Right renal pelvis (tissue), 4 donors: ENCODE measurements at places on chromosomes 6 and 20. TPM values are rescaled to one million over a fixed set of nuclear protein-coding genes. Genes with fewer than 3 reads are reported as not detected.

SCRT2 gene
- polyA plus RNA-seq: not detected

DNA sequence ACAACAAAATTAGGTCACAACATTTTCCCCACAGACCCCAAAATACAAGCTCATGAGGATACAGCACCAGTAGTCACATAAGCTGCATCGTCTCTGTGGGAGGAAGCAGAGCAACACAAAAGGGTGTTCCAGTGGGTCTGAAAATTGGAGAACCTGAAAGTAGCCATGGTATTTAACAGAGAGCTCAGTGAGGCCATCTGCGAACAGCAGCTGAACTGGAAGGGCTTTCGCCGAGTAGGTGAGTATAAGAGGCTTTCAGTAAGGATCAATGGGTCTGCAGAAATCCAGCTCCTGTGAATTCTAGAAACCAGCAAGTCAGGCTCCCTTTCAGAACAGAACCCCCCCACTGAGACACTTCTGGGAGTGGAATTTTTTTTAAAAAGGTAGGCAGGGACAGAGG, 120.0 kb upstream of the RREB1 start:
- no peak for DNase-seq

DNA sequence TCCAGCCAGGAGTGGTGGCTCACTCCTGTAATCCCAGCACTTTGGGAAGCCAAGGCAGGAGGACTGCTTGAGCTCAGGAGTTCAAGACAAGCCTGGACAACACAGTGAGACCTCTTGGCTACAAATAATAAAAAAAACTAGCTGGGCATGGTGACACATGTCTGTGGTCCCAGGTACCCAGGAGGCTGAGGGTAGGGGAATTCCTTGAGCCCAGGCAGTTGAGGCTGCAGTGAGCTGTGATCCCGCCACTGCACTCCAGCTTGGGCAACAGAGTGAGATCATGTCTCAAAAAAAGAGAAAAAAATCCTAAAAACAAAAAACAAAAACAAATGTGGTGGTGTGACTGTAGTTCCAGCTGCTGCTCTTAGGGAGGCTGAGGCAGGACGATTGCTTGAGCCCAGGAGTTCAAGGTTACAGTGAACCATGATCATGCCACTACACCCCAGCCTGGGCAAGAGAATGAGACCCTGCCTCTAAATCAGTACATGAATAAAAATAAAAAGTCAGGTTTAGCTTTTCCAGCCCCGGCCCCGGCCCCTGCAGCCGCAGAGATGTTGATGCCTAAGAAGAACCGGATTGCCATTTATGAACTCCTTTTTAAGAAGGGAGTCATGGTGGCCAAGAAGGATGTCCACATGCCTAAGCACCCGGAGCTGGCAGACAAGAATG, 13.5 kb upstream of the SNRPC start:
- no peak for DNase-seq

- DNase-seq: no peak
These were observed 845 bp upstream of the DST start for GRCh38 chr6:56643379-56644089.

OXT gene
- 0.54 TPM for polyA plus RNA-seq

ZSCAN12 gene
- 15.2 TPM for polyA plus RNA-seq

- no peak for DNase-seq
These were observed 27.9 kb downstream of the LOC128125822 start for GRCh38 chr6:63600136-63600535.

- no peak for DNase-seq
These were observed 100.8 kb downstream of the BFSP1 start for GRCh38 chr20:17430125-17430950.

SDHAF4 gene
- polyA plus RNA-seq: 22.7 TPM

CRIP3 gene
- polyA plus RNA-seq: 3.9 TPM

SGK1 gene
- 79.4 TPM for polyA plus RNA-seq

- no peak for DNase-seq
These were observed 133.0 kb upstream of the FLRT3 start for GRCh38 chr20:14470231-14470899.

PRKN gene
- 12.4 TPM for polyA plus RNA-seq

ZNF337 gene
- polyA plus RNA-seq: 25.3 TPM

DNA sequence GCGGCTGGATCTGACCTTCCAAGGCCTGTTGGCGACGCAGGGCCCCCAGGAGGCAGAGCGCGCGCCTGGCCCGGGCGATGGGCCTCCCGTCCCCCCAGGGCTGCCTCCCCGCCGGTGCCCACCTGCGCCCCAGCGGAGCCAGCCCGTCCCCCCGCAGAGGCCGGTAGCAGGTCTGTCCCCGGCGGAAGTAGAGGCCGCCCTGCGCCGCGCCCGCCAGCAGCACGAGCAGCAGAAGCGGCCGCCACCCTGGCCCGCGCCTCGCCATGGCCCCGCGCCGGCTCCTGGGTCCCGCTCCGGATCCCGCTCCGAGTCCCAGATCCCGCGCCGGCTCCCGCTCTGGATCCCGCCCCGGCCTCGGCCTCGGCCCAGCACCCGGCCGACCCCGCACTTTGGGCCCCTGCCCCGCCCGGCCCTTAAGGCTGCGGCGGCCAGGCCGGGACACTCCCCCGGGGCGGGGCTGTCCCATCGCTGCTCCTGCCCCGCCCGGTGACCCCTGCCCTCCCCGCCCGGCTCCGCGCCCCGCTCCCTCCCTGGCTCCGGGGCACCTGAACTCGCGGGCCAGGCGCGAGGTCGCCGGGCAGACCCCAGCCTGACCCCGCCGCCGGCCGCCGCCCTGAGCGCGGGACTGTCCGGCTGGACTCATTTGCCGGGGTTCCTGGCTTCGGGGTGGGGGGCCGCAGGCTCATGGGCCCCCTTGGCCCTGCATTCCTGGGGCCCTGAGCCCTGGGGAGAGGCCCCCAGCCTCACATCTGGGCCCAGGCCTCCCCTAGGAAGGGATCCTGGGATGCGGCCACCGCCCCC, at the start of gene CTSZ:
Gene CTSZ (minus strand): TSS at position 391 of the 801 bp plus-strand sequence. CDS start 126 bp downstream, at position 265.
- no peak for DNase-seq

- DNase-seq: no peak
These were observed 23.0 kb upstream of the IL17A start for GRCh38 chr6:52162940-52163908.

- no peak for DNase-seq
These were observed 53.4 kb downstream of the EDN1 start for GRCh38 chr6:12343440-12344162.

CRNKL1 gene
- 43.3 TPM for polyA plus RNA-seq

GNAS-AS1 gene
- polyA plus RNA-seq: 1.3 TPM

CHRNA4 gene
- 6.1 TPM for polyA plus RNA-seq

GRCh38 chr20:37649017-37649416, 44.8 kb upstream of the CTNNBL1 start:
- DNase-seq: no peak

- DNase-seq: no peak
These were observed 345 bp upstream of the CST5 start for GRCh38 chr20:23879811-23880374.

GRCh38 chr20:10652185-10652584, 21.6 kb downstream of the JAG1 start:
- no peak for DNase-seq

DNA sequence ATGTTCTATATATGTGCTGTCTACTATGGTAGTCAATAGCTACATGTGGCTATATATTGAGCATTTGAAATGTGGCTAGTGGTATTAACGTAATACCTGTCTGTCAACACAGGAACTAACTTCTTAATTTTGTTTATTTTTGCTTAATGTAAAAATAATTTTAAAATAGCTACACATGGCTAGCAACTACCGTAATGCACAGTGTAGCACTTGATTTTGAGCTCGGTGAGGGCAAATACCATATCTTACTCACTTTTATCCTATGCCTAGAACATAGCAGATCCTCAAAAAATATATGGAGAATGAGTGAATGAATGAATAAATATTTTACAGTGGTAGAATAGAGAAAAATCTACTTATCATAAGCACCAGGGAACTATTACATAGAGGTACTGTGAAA, 28.1 kb upstream of the TMEM170B start:
- no peak for DNase-seq

DNA sequence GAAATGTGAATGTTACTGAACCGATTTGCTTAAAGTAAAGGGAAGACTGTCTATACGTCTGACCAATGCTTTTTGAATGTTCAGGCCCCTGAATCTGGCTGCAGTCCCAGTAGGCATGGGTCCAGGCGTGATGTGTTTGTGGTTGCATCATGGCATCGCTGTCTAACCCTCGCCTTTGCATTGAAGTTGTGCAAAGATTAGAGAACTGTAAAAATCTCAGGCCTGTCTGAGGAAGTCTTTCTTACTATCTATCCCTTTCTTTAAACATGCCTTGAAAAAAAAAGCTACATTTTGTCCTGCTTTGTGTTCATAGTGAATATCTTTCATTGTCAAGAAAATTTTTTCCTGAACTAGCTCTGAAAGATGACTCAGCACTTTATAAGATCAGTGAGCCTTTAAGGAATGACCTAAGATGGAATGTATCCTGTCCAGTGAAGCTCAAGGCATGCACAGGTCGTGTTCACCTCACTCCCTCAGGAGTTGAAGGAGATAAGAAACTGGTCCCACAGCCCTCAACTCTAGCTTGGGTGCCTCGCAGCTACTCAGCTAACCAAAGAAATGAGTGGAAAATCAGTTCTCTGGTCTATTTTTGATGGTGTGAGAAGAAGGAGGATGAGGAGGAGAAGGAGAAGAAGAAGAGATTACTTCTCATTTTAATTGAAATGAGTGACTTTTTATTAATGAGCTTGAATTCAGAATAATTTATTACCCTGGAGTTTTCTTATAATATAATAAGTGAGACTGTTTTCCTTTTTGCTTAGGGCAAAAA, 48.6 kb downstream of the TPD52L1 start:
- no peak for DNase-seq

KIAA1755 gene
- polyA plus RNA-seq: 3.1 TPM

ASIP gene
- polyA plus RNA-seq: not detected

GRCh38 chr6:16948396-16948795, 153.5 kb upstream of the STMND1 start:
- DNase-seq: no peak

- no peak for DNase-seq
These were observed 54.9 kb downstream of the TMEM170B start for GRCh38 chr6:11592294-11592906.

SDCBP2 gene
- 3.8 TPM for polyA plus RNA-seq

LPIN3 gene
- polyA plus RNA-seq: 9.9 TPM

- DNase-seq: no peak
These were observed 81.2 kb downstream of the KCNQ5 start for GRCh38 chr6:72703093-72703492.

DNA sequence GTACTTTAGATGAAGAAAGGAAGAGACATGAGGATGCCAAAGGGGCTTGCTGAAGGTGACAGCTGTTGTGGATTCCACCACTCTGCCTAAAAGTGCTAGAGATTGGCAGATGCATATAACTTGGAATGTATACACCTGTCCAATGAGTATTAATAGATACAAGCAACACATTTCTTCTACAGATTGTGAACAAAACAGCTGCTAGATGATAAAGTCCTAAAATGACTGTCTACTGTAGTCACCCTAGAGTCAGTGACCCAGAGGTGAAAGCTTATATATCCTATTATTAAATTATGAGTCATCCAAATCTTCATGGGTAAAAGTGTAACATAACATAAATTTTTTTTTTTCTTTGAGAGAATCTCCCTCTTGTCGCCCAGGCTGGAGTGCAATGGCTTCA, 5.2 kb downstream of the RNF217 start:
- DNase-seq: no peak

DNA sequence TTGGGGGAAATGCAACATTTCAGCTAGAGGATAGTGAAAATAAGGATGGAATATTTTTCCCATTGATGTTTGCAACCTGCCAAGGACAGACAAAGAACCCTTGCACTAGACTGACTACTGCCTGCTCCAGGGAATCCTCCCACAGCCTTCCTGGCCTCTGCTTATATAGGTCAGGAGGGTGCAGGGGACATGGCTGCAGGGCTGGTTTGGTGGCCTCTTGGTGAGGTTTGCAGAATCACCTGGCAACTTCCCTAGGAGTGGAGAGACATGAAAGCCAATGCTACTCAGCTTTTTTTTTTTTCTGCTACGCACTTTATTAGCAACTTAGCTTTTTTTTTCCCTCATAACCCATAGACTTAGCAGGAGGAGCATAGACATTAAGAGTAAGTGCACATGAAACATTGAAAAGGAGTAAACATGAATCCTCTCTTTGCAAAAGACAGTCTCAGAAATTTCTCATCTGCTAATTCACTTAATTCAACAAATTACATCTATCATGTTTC, 39.8 kb upstream of the CDYL start:
- DNase-seq: no peak

DNA sequence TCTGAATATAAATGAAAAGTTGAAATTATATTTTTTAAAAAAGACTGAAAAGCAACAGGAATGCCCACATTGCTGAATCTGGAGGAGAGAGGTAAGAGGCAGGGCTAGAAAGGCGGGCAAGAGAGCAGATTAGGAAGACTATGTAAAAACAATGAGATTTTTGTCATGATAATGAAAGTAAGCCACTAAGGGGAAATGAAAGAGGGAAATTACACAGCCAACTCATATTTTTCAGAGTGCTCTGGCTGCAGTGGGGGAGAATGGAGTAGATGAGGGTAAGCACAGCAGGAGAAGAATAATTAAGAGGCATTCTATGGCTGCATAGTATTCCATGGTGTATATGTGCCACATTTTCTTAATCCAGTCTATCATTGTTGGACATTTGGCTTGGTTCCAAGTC, 281.9 kb downstream of the PKHD1 start:
- DNase-seq: no peak

ISM1 gene
- polyA plus RNA-seq: 3.8 TPM

TREML2 gene
- 0.40 TPM for polyA plus RNA-seq

DNA sequence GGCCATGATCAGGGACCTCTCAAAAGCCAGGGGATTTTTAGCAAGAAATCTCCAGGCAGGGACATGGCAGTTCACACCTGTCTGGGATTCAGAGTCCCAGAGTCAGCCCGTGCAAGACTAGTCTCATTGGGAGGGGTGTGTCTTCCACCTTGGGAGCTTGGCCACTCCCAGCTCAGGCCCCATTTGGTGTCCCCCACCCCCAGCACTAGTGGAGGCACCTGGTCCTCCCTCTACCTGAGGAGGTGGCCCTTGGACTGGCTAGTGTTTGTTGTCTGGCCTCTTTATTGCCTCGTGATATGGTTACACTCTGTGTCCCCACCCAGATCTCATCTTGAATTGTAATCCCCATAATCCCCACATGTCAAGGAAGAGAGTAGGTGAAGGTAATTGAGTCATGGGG, 140.8 kb upstream of the PHACTR3 start:
- no peak for DNase-seq

DNA sequence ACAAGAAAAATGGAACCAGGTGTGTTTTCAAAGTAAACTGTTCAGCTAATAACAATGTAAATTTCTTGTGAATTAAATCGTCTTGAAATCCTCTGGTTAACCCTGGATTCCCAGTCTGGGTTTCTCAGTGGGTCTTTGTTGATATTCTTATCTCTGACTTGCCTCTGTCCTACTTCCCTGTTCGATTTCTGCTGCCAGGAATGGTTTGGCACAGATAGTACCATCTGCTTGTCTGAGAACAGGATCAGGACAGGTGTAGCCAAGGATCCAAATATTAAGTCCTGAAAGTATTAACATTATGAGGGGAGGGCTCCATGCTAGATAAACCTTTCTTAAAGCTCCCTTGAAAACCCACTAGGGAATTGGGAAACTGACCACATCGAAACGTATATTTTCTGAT, 30.1 kb downstream of the ARFGEF2 start:
- DNase-seq: no peak

GRCh38 chr20:45049438-45049837, 51.5 kb downstream of the KCNS1 start:
- no peak for DNase-seq

GRCh38 chr20:22414305-22414742, 170.0 kb downstream of the FOXA2 start:
- DNase-seq: no peak
